ENCODE measurements at places on chromosomes 2 and 18.

- DNase-seq: no peak
These were observed 6.0 kb downstream of the ZNF516 start for GRCh38 chr18:76489081-76489480.

GRCh38 chr2:39516347-39517101 lies 79.4 kb upstream of the MAP4K3 start:
- DNase-seq: no peak

- DNase-seq: peak; percentile 94
These were observed 94.3 kb downstream of the HNRNPLL start for GRCh38 chr2:38508311-38509039.

DNA sequence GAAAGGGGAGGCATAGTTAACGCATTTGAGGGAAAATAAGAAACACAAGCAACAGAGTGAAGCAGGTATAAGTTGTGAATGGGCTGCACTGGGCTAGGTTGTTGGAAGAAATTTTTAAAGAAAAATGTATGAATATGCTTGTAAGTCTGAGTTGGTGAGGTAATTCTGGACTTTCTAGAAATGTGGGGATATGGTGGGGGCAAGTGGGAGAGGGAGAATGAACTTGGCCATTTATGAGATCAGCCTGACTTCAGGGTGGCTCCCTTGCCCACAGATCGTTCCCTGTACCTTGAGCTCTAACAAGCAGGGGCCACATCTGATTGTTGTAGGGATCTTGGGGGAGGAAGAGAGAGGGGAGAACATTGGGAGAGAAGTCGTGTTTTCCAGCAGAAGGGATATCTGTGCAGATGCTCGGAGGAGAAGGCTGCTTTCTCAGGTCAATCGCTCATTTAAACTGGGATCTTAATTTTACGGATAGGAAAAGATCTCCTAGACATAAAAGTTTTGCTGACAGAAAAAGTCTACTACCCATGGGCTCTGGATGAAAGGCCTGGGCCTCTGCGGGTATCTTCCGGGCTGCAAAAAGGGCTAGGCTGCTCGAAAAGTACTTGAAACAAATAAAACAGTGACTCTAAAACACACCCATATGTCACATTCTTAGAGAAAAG lies 42.5 kb upstream of the FZD5 start:
- DNase-seq: no peak

DNA sequence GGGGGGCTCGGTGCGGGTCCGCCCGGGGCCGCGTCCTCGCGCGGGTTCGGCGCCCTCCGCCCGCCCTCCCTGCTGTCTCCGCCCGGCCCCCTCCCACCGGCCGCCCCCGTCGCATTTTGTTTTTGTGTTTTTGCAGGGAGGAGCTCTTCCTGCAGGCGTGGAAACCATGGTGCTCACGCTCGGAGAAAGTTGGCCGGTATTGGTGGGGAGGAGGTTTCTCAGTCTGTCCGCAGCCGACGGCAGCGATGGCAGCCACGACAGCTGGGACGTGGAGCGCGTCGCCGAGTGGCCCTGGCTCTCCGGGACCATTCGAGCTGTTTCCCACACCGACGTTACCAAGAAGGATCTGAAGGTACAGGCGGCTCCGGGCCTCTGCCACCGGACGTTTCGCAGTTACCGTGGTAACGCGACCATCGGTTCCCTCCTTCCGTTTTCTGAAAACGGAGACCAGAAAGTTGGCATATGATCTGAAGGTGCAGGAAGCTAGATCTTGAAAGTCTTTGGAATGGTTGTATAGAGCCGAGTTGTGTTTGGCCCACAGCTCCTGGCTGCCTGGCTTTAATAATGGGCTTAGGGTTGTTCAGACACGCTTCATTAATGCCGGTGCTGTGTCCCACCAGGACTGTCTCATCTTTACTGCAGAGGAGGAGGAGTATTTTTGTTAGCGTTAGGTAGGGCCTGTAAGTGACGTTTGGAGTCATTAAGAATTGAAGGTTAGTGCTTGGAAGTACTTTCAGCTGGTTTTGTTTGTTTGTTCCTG lies 891 bp downstream of the KDM3A start:
- DNase-seq: peak; percentile 57

DNA sequence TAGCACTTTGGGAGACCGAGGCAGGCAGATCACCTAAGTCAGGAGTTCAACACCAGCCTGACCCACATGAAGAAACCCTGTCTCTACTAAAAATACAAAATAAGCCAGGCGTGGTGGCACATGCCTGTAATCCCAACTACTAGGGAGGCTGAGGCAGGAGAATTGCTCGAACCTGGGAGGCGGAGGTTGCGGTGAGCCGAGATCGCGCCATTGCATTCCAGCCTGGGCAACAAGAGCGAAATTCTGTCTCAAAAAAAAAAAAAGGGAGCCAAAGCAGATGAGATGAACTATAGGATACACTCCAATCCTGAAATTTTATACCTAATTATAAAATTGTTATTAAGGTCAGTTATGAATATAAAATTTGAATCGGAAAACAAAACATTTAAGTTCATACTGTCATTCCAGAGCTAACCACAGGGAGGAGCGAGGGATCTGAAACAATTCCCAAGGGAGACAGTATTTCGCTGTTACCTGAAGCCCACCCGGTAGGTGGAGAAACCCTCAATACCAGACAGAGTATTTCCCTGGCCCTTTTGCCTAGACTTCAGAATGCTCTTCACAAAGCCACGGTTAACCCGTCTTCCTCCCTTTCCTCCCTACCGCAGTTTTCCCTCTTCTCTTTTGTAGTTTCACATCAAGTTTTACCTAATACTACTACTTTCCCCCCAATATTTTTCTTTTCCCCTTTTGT lies 1.4 kb downstream of the PPM1G start:
- no peak for DNase-seq

- DNase-seq: no peak
These were observed 7.1 kb downstream of the TMEM182 start for GRCh38 chr2:102768892-102769291.

Data from left colon (tissue), 2 donors.